ENCODE measurements at places on chromosomes 4 and X.
A peak's percentile ranks its signal among the peaks of the same experiment; 100 is the strongest.

DNA sequence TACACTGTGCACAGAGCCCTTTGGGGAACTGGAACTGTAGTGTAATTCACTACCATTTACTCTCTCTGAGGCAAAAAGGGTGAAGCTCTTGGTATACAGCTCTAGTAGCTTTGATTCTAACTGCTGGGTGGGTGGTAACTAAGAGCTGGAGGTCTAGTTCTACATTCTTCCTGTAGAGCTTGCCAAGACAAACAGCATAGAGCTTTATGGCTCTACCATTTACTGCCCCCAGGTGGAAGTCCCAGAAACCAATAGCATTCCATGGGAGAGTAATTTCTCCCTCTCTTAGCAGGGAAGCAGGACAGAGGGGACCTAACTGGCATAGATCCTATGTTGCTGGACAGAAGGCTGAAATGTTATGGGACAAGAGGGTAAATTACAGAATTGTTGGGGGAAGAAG, 26.7 kb downstream of the HDAC8 start:
- no peak for DNase-seq

GRCh38 chrX:19728915-19729314, 158.5 kb downstream of the SH3KBP1 start:
- DNase-seq = no peak

DNA sequence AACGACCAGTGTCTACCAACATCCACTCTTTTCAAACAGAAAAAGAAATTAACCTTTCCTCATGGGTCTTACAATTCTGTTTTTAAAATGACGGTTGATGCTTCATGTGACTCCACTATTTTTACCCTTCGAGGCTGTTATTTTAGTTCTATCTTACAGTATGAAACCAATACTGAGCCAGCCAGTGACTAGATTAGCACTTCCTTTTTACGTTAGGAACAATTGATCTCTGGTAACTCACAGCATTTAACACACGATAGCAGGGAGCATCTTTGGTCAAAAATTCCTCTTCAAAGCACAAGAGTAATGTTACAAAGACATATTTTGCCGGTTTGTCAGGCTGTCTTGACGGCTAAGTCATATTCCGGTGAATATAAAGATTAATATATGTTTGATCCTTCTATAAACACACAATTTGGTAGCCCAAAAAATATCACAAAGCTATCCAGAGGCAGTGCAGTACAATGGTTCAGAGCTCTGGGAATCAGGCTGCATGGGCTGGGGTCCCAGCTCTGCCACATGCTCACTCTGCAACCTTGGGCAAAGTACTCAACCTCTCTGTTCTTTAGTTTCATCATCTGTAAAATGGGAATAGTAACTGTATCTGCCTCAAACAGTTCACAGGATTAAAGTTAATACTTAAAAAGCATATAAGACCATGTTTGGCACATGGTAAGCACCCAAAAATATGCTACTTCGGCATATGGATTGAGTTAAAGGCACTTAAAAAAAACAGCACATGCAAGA, 62.9 kb upstream of the TXK start:
- DNase-seq = no peak

DNA sequence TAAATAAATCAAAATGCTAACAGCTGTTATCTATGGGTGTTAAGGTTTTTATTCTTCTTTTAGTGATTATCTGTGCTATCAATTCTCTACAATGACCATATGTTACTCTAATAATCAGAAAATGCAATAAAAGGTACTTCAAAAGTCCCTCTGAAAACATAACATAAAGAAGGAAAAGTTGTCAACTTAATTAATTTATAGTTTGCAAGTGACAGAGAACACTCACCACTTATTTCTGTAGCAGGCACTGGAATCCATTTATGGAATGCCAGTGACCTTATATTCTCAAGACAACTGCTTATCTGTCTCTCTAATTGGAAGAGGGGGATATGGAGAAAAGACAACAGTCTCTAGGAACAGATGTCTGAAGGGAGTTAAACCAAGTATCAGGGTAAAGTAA, 25.6 kb upstream of the PLS3 start:
- no peak for DNase-seq

- no peak for DNase-seq
Measured at GRCh38 chr4:31183256-31183655, 463.1 kb downstream of the PCDH7 start.

- no peak for DNase-seq
Measured at GRCh38 chr4:63937961-63938360, 471.3 kb downstream of the TECRL start.

- DNase-seq = no peak
Measured at GRCh38 chr4:16270454-16271328, 44.4 kb upstream of the TAPT1 start.

GRCh38 chrX:28542791-28543190, 44.5 kb upstream of the IL1RAPL1 start:
- no peak for DNase-seq

- DNase-seq = peak; percentile 44
Measured at GRCh38 chr4:2837904-2838496, 5.6 kb upstream of the ADD1 start.

DNA sequence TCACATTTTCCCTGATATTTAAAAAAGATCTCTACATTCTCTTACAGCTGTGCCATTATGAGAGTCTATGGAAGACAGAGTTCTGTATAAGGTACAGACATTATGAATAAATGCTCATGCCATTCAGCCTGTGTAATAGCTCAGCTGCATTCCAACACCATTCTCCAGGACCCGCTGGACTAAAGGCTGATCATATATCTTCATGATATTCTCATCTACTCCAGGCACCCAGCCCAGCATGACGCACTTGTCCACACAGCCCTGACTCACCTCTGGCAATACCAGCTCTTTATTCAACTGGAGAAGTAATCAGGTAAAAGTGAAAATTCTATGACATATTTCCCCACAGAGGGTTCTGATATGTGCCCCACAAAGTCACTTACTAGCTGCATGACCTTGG, 437.5 kb upstream of the FGF16 start:
- no peak for DNase-seq

GRCh38 chrX:110212299-110212698, 105.6 kb downstream of the AMMECR1 start:
- DNase-seq = no peak

DNA sequence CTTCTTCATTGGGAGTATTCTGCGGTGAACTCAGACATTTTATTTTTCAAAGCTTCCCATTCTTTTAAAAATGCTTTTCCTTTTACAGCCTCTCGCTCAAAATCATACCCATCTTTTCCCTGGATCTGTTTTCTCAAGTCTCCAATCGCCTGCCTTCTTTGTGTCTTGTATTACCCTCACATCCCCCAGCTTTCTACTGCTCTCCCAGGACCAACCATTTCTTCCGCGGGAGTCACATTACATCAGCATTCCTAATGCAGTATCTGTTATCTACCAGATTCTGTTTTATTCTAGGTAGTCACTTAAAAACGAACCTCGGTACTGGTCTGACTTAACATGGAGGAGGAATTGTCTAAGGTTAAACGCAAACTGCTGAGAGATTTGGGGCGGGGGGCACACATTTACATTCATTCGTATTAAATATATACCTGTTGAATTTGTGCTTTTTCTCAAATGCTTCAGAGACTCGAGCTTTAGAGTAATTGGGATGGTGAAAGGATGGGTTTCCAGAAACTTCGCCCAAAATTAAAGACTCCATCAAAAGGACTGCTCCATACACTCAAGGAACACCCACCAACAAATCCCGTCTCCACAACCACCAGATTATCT, 493 bp upstream of the UCHL1 start:
- DNase-seq = no peak

- no peak for DNase-seq
Measured at GRCh38 chrX:116417214-116417613, 19.2 kb upstream of the SLC6A14 start.

DNA sequence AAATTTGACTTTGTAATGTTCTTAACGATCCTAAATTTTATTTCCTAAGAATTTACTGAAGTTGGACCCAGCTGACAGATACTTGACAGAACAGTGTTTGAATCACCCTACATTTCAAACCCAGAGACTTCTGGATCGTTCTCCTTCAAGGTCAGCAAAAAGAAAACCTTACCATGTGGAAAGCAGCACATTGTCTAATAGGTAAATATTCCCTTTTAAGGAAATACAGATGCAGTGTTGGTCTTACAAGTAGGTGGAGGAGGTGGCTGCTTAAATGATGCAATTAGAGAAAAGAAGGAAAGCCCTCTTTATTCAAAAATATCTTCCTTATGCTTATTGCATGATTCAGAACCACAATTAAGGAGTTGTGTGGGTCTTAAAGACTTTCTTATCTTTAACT, 73.5 kb downstream of the RS1 start:
- DNase-seq = no peak

GRCh38 chr4:163663454-163664225, 169.2 kb downstream of the TMA16 start:
- no peak for DNase-seq

DNA sequence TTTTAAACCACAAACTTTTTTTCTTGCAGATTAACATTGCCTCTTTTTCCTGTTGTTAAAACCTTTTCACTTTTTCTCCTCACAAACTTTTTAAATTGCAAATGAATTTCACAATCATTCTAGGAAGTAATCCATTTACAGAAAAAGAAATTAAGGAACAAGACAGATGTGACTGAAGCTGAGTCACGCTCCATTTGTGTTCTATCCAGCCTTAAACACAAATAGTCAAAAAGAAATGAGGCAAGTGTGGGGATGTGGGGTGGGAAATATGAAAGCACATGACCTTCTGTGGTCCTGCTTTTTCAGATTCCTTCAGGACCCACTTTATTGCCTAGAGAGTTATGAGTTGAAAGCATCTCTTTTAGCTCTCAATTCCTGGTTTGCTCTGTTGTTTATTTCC, 197.0 kb downstream of the ADGRL3 start:
- DNase-seq = no peak

GRCh38 chrX:426881-427280, 40.2 kb upstream of the PPP2R3B start:
- DNase-seq = no peak

- no peak for DNase-seq
Measured at GRCh38 chrX:134908356-134908755, 82.4 kb upstream of the SMIM10 start.

DNA sequence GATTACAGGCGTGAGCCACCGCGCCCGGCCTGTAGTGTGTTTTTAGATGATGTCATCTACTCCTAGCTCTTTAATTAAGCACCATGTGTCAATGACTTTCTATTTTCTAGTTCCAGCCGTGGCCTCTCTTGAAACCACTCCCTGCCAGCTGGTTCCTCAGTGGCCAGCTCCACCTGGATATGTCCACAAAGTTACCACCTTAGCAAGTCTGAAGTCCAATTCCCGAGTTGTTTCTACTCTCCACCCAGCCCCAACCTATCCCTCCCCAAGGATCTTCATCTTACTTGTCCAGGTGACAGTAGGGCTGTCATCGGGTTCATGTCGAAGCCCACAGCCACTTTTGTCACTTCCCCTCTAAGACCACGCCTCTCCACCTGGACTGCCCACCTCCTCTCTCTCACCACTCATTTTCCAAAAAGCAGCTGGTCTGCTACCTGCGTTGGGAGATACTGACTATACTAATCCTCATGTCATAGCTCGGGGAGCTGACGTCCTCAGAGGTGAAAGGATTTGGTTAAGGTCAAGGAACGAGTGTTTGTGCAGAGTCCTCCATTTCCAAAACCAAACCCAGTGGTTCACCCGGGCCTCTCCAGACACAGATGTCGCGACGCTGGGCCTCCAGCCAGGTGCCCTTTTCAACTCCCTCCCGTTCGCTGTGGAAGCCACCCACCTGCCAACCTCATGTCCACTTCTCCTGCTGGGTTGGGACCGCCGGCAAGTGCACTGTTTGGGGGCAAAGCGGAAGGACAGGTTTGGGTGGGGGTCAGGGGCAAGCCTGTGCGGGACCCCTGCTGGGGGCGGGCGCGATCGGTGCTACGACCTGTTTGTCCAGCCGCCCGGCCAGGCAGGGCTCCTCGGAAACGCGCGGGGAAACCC, 704 bp downstream of the FAM3A start:
- no peak for DNase-seq

DNA sequence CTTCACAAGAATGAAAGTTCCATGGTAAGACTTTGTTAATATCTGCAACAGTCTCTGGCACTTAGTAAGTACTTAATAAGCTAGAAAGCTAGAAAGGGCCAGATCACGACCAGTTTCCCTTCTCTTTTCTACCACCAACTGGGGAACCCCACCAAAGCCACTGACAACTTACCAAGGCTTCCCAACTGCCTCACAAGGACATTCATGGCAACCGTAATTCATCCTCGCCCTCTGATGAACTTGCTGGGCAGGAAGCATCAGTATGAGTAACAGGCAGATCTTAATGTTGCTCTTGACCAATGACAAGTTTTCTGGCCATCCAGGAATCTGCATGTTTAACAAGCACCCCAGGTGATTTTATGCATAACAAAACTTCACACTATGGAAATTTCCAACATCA, 23.2 kb upstream of the ZCCHC13 start:
- DNase-seq = no peak

GRCh38 chr4:58940167-58940566, 1830.0 kb upstream of the IGFBP7 start:
- DNase-seq = no peak

DNA sequence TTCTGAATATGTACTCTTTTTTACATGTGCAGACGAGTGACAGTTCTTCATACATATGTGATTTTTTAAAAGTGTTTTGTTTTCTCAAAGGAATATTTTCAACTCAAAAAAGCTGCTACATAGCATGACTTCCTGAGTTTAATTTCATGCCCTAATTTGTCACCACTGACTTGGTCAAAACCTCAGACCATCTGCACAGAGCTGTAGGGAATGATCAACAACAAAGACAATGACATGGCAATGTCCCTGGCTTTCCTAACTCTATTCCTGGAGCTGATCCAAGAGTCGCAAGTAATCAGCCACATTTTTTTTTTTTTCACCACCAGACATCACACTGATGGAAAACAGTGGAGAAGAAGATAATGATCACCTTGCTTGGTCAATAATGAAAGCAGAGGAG, 97.7 kb downstream of the TMA16 start:
- no peak for DNase-seq

DNA sequence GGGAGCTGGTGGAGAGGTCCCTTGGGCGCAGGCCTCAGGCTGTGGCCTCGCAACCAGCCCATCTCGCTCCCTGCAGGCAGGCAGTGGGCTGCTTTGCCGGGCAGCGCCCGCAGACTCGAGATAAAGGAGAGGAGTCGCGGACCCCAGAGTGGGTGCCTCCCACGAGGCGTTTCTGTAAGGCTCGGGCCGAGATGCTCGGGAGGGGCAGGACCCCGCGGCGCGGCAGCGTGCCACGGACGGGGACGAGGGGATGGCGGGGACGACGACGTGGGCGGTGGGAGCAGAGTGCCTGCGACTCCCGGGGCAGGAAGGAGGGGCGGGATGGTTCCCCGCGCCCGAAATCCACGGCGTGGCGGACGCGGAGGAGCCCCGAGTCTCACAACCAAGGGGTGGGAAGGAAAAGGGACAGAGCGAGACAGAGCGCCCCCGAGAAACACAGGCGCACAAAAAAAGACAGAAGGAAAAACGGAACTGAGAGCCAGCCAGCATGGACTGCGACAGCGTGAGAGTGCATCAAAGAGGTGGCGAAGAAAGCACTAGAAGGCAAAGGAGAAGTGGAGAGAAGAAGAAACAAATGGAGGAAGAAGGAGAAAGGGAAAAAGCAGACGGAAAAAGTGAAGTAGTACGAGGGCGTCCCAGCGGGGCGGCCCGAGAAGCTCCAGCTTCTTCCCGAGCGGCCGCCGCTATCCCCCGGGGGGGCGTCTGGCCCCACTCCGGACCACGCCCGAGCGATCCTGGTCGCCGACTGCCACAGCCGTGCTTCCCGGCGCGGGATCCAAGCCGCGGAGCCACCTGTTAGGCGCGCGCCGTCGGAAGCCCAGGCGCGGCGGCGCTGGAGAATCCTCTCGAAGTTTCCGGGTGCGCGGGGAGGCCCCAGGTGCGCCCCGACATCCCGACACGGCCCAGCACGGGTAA, 1.5 kb downstream of the BEND4 start:
- no peak for DNase-seq
